ENCODE measurements at places on chromosomes 1 and 21. TPM values are rescaled to one million over a fixed set of nuclear protein-coding genes. Genes with fewer than 3 reads are reported as not detected.

GSTM1 gene
- not detected for total RNA-seq

LRRC39 gene
- 2.1 TPM for total RNA-seq

SEMA4A gene
- total RNA-seq = 4.0 TPM

AVPR1B gene
- total RNA-seq = not detected

LRRIQ3 gene
- total RNA-seq = 0.20 TPM

GUCA2A gene
- total RNA-seq = not detected

PGLYRP3 gene
- not detected for total RNA-seq

SYNC gene
- total RNA-seq = 1.1 TPM

MYCL gene
- total RNA-seq = 97.7 TPM

IRF6 gene
- total RNA-seq = 0.47 TPM

C8B gene
- total RNA-seq = not detected

FOXD3 gene
- total RNA-seq = 0.39 TPM

ITLN2 gene
- not detected for total RNA-seq

B3GALT5 gene
- 0.25 TPM for total RNA-seq

SYTL1 gene
- 3.2 TPM for total RNA-seq

MAN1C1 gene
- total RNA-seq = 5.4 TPM

GBP5 gene
- total RNA-seq = not detected

ZC3H11A gene
- total RNA-seq = 63.4 TPM

HES2 gene
- 54.6 TPM for total RNA-seq

S100A9 gene
- total RNA-seq = not detected

MROH9 gene
- total RNA-seq = not detected

SORT1 gene
- 53.2 TPM for total RNA-seq

S100A1 gene
- total RNA-seq = 35.4 TPM

TPTE gene
- not detected for total RNA-seq

ERICH3 gene
- total RNA-seq = 1.9 TPM

LYPLAL1 gene
- 17.4 TPM for total RNA-seq

SPRR2A gene
- not detected for total RNA-seq

TRAF5 gene
- 9.7 TPM for total RNA-seq

PTPRC gene
- not detected for total RNA-seq

CHIA gene
- total RNA-seq = not detected

EFNA3 gene
- total RNA-seq = 14.6 TPM

SGIP1 gene
- total RNA-seq = 75.2 TPM

SPRR4 gene
- not detected for total RNA-seq

PIK3R3 gene
- total RNA-seq = 156 TPM

GJA9 gene
- total RNA-seq = not detected

BEND5 gene
- 34.8 TPM for total RNA-seq

MAP3K21 gene
- 0.25 TPM for total RNA-seq

LRRC71 gene
- total RNA-seq = not detected

WNT3A gene
- total RNA-seq = not detected

TCP10L gene
- 31.0 TPM for total RNA-seq

IER5 gene
- total RNA-seq = 8.8 TPM

PDIK1L gene
- total RNA-seq = 7.2 TPM

TMEM81 gene
- total RNA-seq = 9.3 TPM

NEGR1 gene
- 0.51 TPM for total RNA-seq

EXO1 gene
- total RNA-seq = 2.2 TPM

LCE2B gene
- total RNA-seq = not detected

TEDDM1 gene
- not detected for total RNA-seq

CELA2A gene
- not detected for total RNA-seq

ETV3L gene
- total RNA-seq = not detected

CADM3 gene
- total RNA-seq = 165 TPM

ZNF678 gene
- 17.5 TPM for total RNA-seq

CA6 gene
- total RNA-seq = not detected

NBPF4 gene
- not detected for total RNA-seq

ERG gene
- not detected for total RNA-seq

EPHX1 gene
- 60.4 TPM for total RNA-seq

Data from glutamatergic neuron (in vitro differentiated cells).